Activated CD4-positive, alpha-beta T cell treated with anti-CD3 and anti-CD28 coated beads for 4 hours (primary cell): ENCODE measurements at places on chromosomes 16 and 17.

GRCh38 chr16:14364112-14364385 lies 266.0 kb downstream of the PARN start:
- no peak for DNase-seq

DNA sequence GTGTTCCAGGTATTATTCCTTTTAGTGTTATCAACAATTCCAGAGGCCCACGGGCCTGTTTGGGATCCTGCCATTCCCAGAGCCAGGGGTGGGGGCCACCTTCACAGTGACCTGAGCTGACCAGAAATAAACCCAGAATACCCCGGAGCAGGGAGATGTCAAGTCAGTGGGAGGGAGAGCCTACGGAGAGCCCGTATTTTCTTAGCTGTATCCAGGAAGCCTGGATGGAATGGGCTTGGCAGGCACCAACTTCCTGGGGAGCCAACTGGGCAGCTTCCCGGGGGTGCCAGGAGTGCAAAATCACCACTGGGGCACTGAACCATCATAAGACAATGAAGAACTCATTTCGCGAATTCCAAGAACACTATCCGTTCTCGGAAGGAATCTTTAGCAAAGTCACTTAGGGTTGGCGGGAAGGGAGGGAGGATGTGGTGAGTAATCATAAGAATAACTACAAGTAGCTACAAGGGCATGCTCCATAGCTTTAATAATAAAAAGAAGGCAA lies 13.2 kb upstream of the MRTFB start:
- no peak for DNase-seq

DNA sequence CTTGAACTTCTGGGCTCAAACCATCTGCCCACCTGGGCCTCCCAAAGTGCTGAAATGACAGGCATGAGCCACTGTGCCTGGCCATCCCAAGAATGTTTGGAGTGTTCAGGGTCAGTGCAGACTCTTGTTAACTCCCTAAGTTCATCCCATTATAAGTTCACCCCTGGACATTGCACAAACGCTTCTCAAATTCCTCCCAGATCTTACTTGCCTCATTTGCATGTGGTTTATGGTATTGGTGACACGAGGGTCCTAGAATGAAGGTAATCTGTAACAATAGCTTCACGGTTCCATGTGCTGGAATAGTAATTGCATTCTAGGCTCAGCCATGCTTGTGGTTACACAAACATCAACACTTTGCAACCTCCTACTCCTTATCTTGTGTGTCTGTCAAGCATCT lies 5.0 kb upstream of the CCDC42 start:
- no peak for DNase-seq

DNA sequence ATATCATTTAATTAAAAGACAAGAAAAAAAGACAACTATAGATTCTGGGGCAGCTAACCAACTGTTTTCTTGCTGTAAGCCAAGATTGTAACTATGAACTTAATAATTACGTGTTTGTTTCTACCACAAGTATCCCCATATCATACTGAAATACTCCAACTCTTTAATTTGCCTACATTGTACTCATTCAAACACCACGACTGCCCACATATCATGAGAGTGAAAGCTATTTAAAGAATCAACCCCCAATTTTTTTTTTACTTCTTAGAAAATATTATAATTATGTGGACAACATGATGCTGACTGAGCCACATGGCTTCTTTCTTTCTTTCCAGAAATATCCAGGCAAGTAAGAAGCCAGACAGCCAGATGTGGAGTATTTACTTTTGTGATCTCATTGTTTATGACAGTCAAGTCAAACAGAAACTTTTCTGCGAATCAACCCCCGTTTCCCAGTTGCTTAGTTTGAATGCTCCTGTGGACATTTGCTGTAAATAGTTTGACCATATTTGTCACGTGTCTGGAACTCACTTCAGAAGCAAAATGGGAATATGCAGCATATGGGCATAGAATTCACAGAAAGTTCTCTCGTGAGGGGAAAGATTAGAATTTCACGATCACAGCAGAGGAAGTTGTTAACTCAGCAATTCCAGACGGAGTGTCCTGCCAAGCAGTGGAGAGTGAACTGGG lies 126.8 kb upstream of the PSMD7 start:
- no peak for DNase-seq

DNA sequence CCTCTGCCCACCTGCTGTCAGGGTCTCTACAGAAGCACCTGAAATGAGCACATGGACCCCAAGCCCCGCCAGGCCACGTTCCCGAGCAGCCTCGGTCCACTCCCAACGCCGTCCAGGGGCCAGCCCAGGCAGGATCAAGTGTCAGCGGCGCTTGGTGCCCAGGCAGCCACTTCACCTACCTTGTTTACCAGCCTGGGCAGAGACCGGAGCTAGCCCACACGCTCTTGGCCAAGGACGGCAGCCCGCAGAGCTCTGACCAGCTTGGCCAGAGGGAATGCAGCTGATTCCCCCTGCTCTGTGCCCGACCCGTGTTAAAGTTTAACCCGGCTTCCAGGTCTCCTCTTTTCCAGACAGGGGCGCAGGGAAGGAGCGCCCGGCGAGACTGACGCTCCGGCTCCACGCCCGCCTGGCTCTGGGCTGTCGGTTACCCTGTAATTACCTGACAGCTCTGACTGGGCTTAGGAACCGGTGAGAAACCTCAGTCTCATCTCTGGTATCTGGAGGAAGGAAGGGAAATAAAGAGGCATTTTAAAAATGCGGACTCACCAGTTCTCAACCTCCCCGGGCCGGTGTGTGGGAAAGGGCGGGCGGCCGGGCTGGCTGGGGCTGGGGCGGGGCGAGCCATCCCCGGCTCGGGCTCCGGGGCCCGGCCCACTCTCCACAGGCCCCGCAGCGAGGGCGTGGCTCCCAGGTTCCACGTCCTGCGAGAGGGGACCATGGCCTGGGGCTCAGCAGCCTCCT lies 4.6 kb downstream of the KIFC3 start:
- DNase-seq = no peak

DNA sequence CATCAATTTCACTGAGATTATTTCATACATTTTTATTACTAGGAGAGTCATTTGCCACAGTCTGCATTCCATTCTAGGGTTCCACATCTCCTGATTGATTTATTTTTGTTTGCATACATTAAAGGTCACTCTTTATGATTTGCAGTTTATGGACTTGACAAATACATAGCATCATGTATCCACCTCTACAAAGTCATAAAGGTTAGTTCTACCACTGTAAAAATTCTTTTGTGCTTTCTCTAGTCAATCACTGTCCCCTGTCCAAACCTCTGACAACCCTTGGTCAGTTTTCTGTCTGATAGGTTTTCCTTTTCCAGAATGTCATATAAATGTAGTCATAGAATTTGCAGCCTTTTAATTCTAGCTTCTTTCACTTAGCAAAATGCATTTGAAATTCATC lies 434.6 kb upstream of the MON1B start:
- no peak for DNase-seq

- DNase-seq = no peak
Observed at GRCh38 chr16:51408357-51408756, 257.3 kb upstream of the SALL1 start.

DNA sequence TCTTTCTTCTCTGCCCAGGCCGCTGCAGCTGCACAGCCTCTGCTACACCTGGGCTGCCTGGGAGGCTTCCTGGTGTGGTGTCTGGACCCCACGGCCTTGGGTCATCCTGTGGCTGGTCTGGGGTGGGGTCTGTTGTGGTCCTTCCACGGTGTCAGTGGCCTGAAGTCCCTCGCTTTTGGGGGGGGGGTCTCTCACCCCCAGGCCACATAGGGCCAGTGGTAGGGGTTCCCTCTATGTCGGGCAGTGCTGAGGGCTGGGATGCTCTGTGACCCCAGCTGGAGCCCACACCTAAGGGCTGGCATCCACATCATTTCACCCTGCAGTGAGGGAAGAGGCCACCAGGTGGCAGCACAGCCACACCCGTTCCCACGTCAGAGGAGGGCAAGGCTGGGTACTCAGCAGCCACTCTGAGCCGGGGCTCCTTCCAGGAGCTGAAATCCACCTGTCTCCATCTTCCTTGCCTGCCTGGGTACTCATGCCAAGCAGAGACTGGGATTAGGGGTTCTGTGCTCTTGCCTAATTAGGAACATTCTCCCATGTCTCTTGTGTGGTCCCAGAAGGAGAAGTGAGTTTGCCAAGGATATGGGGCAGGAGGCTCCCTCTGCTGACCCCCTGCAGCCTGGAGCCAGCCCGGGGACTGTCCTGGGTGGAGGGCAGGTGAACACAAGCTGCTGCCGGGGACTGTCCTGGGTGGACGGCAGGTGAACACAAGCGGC lies 13.0 kb downstream of the ENGASE start:
- DNase-seq = peak; percentile 58

DNA sequence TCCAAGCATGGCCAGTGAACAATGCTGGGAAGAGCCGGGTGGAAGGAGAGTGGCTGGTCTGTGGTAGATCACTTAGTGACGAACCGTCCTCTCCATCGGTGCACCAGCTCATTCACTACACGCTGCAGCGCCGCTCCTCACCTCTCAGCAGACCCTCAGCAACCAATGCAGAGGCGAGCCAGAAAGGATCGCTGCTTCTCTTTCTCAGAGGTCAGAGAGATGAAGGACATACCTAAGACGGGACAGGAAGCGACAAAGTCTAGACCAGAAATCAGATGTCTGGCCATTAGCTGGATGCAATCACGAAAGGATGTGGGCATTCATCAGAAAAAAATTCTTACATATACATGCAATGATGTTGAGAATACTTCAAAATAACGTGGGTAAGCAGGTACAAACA lies 26.9 kb downstream of the NSMCE1 start:
- no peak for DNase-seq

GRCh38 chr17:62780269-62780668 lies 27.8 kb downstream of the MARCHF10 start:
- no peak for DNase-seq

DNA sequence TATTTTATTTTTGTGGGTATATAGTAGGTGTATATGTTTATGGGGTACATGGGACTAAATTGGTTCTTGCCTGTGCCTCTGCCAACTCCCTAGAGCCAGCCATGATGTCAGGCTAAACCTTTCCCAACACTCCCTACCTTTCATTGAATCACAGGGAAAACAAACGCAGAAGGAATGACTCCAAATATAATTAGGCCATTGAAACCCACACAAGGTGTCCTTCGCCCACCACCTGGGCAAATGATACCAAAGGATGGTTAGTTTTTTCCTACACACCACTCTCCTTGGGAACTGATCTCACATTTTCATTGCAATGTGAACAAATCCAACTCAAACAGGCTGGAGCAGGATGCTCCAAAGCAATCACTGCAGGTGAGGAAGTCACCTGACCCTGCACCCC lies 27.5 kb downstream of the WSB1 start:
- no peak for DNase-seq

DNA sequence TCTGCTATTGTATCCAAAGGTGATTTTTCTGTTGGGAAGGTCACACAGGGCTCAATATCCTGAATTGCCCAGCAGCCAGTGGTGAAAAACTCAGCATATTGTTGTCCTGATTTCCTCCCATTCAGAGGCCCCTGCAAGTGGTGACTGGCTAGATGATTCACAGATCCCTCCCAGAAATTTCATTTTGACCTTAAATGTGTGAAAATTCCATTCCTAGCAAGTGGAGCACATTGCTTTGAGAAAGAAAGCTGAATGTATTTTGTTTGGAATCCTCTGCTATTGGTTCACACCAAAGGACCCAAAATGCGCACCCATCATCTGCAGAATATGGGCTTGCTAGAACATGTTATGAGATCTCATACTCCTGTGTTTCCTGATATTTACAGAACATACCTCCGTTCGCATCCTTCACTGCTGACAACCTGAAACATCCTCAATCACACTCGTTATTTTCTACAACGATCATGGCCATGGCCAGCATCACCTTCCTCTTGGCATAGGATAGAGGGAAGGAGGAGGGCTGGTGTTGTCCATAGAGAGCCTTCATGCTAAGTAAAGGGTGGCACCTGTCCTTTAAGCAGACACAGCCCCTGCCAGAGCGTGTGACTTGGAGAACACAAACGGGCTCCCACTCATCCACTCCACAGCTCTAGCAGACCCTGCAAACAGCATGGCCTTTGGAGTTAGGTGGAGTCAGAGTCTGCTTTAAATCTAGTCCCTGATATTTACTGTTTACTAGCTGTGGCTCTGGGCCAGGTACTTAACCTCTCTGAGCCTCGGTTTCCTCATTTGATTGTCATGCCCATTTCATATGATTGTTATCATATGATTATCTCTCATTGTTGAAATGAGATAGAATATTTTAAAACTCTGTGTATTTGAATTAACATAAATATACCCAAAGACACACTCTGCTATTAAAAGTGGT lies 30.4 kb upstream of the NFAT5 start:
- DNase-seq = no peak

DNA sequence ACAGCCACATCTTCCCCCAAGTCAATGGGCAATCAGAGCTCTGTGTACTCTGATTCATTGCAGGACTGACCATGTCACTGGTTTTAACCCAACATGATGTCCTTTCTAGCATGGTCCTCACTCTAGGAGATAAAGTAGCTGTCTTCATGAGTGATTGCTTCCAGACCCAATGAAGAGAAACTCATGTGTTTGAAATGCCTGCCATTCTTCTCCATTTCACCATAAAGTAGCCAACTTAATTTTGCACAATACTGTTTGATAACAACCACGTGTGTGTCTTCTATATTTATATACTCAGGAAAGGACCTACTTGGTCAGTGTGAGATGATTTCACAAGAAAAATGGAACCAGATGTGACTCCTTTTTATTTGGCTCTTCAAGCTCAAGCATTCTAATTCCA lies 172.5 kb downstream of the AXIN2 start:
- DNase-seq = no peak

DNA sequence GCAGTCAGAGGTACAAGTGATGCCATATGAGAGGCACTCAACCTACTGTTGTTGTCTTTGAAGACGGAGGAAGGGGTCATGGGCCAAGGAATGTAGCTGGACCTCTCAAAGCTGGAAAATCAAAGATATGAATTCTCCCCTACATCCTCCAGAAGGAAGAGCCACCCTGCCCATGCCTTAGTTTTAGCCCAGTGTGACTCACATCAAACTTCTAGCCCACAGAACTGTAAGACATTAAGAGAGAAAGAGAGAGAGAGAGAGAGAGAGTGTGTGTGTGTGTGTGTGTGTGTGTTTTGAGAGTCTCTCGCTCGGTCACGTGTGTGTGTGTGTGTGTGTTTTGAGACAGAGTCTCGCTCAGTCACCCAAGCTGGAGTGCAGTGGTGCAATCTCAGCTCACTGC lies 87.1 kb downstream of the STX8 start:
- no peak for DNase-seq

DNA sequence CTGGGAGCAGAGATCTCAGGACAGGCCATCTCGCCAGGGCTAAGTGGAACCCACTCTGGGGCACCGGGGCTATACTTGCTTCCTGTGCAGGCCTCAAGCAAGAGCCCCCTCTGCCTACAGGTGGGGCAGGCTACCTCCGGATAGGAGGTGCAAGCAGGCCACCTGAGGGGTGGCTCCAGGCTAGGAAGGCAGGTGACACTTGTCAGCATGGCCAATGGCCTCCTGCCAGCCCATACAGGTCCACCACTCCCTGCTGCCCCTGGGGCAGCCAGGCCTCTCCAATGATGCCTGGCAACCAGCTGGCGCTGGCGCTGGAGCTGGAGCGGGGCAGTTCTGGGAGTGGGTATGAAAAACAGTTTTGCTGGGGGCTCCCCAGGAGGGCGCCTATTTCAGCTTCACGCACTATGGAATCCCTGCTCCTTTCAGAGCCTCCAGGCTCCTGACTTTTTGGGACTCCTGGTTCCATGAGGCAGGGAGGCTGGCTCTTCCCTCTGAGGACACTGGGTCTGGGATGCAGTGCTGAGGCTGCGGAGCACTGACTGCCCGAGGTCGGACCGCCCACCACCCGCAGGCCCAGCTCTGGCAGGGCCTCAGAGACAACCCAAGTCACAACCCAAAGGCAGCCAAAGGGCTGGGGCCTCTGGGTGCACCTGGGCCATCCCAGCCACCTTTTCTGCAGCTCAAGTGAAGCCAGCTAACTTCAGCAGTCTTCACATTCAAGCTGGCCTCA lies 8.4 kb upstream of the SREBF1 start:
- DNase-seq = no peak
